Pulmonary artery endothelial cell (primary cell): ENCODE measurements at places on chromosomes 3 and 15. TPM values are rescaled to one million over a fixed set of nuclear protein-coding genes. Genes with fewer than 3 reads are reported as not detected.

The CCR5 gene
- total RNA-seq = not detected in 2 replicates

- DNase-seq = no peak
Observed at GRCh38 chr15:101184830-101185229, 67.0 kb downstream of the CHSY1 start.

- no peak for DNase-seq
Observed at GRCh38 chr15:81901319-81901718, 144.5 kb downstream of the MEX3B start.

- no peak for DNase-seq
Observed at GRCh38 chr3:194720048-194720447, 34.4 kb downstream of the FAM43A start.

DNA sequence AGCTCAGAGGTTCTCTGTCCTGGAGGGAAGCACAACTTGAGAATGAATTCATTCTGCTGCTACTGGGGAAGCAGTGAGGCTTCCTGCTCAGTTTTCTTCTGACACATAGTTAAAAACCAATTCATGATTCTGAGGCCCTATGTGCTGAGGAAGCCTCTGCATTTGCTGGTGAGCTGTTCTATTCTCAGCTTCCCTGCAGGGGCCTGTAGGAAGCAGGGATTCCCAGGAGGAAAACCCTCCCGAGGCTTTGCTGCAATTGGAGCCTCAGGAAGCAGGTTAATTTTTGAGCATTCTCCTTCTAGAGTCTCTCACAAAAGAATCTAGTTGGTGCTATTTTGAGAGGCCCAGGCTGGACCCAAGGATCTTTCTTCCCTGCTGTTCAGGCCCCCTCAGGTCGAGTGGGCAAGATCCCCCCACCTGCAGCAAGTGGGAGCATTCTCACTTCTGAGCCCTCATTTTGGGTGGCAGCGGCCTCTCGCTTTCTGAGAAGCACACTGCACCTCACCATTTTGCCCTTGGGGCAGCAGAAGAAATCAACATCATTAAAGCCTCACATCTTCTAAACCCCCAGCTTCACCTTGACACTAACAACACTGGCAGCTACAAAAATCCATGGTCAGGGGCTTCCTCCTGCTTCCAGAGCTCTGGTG, 197.5 kb upstream of the TSC22D2 start:
- DNase-seq = no peak

DNA sequence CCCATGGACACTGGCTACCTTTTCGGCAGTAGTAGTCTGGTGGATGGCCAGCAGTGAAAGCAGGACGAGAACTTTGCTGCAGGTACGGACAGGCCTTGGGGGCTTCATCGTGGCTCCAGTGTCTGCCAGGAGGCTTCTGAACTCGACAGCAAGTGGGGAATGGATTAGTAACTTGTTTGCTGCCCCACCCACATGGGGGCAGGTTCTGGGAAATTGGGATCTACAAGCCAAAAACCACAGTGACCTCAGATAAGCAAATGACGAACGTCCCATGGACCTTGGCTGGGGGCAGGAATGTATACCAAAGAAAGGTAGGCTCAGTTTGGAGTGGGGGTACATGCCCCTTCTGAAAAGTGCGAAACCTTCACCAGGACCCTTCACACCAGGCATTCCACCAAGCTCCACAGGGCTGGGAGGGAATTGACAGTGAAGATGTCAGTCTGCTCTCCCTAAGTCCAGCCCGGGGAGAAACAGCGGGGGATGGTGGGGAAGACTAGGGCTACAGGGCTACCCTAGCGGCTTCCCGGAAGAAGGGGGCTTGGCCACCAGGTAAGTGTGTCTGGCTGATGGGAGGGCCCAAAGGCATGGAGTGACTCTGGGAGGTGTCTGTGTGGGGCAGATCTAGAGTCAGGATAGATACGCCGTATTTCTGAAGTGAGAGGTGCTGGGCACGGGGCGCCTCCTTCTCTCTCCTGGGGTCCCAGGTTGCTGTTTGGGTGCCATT, at the start of gene ITIH4:
Gene ITIH4, minus strand, starts transcription at position 138 of the 724 bp plus-strand sequence. Its CDS starts 30 bp downstream, at position 108.
- DNase-seq = no peak

- DNase-seq = no peak
Observed at GRCh38 chr15:80915472-80915871, 74.1 kb downstream of the MESD start.

The IL17RB gene
- not detected in 2 replicates for total RNA-seq
